ENCODE measurements at places on chromosomes 3 and 15.

DNA sequence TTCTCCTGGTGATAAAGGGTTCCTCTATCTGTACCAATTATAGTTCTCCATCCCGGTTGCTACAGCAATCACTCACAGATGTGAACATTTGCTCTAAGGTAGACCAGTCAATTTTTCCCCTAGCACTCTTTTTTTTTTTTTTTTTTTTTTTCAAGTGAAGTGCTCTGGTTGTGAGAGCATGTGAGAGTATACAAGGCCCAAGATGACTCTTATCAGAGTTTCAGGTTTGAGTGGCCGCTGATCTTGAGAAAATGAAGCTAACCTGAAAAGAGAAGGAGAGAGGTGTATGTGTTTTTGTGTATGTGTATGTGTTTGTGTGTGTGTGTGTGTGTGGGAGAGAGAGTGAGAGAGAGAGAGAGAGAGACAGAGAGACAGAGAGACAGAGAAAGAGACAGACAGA, 44.4 kb upstream of the OTOL1 start:
- DNase-seq: no peak

DNA sequence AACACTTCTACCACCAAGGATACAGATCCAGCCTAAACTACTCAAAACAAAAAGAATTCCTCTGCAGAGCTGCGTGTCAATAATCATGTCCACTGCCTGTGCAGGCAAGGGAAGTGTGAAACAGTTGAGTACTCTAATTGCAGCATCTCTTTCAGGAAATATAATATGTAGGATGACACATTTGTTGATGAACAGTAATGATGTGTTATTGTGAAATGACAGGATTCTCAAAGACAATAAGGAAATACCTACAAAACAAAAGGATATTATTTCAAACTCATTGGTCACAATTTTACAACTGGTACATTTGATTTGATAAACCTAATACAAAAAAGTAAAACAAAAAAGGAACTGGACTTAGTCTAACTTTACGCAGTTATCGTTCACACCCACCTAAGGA, 4.4 kb downstream of the SPG11 start:
- no peak for DNase-seq

- peak; percentile 83 for DNase-seq
These were observed 324.3 kb downstream of the CHST2 start for GRCh38 chr3:143443851-143444331.

DNA sequence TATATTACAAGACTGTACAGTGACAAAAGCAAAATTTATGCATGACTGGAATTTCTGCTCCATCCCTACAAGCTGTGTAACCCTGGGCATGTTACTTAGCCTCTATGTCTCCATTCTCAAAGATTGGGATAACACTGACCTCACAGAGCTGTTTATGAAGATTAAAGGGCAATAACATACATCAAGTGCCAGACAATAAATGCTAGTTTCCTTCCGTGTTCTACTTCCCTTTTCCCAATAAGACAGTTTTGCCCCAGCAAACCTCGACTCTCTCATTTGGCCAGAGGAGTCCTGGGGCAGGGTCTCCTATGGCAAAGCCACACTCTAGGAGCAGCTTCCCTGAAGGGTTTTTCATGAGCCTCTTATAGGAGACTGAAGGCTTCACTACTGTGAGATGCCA, 7.5 kb downstream of the HEXA start:
- DNase-seq: no peak

DNA sequence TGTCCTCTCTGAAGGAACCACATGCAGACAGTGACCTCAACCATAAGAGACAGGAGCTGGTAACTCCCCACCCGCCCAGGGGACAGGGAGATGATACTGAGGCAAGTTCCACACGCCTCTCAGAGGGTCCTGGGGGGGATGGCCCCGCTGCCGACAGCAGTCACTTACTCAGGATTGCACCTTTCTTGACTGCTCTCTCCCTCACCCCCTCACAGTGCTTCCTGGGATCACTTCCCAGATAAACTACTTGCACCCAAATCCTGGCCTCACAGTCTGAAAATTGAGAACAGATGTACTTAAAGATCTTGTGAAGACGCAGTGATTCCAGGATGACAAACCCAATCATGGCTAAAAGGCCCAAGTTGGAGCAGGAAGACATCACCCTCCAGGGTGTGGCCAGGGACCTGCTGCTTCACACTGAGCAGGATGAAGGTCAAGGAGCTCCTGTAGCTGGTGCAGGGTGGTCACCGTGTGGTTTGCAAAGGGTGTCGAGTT, 207.6 kb downstream of the ADAMTS17 start:
- DNase-seq: no peak

All from SJSA1 (cell line).